ENCODE measurements at places on chromosomes 13 and 19.
A peak's percentile ranks its signal among the peaks of the same experiment; 100 is the strongest.

- peak; percentile 91 for DNase-seq
Measured at GRCh38 chr19:51422053-51422448, 4.6 kb upstream of the SIGLEC10 start.

DNA sequence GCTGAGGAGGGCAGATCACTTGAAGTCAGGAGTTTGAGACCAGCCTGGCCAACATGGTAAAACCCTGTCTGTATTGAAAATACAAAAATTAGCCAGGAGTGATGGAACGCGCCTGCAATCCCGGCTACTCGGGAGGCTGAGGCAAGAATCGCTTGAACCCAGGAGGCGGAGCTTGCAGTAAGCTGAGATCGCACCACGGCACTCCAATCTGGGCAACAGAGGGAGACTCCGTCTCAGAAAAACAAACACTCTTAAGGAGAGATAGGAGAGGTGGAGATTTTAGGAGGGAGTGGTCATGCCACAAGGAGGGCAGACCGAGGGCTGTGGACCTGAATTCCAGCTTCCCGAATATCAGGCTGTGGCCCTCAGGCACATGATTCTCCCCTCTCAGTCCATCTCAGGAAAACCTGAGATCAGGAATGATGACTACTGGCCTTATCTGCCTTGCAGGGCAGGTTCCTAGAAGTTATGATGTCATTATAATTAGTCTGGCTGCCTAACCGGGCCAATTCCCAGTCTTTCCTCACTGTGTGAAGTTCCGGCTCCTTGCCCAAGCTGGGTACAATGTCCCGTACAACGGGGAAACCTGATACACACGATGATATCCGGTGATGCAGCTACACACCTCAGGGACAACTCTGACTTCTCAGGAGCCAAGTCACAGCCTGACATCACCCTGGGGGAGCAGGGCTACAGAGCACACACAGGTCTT is 2.5 kb downstream of the SLC35E1 start:
- no peak for DNase-seq

DNA sequence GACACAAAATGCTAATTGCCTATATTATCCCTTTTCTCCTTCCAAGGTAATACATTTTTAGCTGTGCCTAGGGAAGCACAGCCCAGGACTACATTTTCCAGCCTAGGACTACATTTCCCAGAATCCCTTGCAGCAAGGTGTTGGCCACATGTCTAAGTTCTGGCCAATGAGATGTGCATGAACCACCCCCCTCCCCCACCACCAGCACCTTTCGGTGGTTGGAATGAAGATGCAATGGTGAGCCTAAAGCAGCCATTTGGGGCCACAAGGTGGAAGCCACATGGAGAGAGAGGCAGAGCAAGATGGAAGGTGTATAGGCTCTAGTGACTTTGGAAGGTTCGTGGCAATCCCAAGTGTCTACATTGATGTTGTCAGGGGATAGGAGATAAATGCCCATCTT is 16.2 kb downstream of the UNC13A start:
- DNase-seq, result peak; percentile 18

DNA sequence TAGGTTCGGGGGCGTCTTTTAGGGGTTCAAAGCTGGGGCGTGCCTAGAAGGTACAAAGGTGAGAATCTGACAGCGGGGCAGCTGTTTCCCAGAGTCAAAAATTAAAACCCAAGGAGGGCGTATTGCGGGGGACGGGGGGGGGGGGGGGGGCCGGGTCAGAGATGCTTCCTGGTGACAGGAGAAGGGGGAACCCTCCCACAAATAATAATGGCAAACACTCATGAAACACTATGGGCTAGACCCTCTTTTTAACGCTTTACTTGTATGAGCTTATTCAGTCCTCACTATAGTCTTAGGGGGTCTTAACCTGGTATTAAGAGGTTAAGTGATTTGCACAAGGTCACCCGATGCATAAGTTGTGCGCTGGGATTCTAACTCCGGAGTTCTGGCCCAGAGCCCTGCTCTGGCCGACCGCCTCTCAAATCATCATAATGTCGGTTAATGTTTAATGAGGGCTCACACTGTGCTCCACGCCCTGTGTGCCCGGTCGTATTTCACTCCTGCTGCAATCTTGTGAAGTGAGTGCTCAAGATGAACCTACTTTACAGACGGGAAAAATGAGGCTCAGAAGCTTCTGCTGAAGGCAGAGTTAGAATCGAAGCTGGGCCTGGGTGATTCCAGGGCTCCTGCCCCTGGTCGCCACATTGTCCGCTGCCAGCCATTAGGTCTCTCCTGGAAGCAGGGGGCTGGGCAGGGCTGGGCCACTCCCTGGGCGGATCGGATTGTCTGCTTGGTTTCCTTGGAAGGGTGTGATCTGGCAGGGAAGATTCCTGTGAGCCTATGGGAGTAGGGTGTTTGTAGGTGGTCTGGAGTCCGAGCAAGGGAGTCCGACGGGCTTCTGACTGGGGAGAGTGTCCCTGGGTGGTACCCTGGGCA is 964 bp downstream of the PAK4 start:
- no peak for DNase-seq

GRCh38 chr19:9823816-9824215 is 3.9 kb upstream of the UBL5 start:
- no peak for DNase-seq
